Fibroblast of skin of scalp (primary cell): ENCODE measurements at places on chromosomes 5 and 9.

DNA sequence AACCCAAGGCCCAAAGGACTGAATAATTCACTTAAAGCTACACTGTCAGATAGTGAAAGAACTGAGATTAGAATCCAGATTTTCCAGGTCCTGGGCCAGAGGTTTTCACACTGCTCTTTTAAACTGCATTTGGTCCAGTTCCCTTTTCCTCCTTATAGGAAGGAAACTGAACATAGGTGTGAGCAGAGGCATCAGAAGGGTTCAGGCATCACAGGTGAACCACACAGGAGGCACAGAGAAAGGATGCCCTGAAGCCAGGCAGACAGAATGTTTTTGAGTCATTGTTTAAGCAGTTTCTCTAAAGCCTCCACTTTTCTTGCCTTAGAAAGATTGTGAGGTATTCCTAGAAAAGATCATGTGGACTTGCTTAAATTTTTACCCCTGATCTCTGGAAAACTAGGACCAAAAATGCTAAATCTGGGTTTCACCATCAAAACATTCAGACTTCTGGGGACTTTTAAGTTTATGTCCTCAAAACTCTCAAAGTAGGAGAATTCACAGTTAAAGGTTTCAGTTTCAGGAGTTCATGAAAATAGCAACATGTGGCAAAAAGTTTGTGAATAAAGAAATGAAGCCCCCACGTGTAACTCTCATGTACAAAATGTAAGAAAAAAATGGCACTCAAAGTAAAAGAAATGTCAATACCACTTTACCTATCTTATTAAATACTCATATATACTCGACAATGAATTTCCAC lies 386.1 kb downstream of the NTRK2 start:
- DNase-seq, result no peak

DNA sequence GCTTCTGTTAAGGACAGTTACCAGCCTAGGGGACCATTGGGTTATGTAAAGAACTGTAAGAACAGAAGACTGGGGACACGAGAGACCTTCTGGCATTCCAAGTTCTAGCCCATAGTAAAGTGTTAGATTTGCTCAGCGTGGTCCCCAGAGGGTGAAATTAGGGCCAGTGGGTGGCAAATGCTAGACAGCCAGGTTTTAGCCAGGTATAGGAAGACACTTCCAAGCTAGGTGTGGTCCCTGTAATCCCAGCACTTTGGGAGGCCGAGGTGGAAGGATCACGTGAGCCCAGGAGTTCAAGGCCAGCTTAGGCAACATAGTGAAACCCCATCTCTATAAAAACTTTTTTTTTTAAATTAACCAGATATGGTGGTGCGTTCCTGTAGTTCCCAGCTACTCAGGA lies 34.3 kb downstream of the ATPSCKMT start:
- no peak for DNase-seq

GRCh38 chr9:87518702-87519335 lies 21.2 kb downstream of the DAPK1 start:
- DNase-seq, result no peak

DNA sequence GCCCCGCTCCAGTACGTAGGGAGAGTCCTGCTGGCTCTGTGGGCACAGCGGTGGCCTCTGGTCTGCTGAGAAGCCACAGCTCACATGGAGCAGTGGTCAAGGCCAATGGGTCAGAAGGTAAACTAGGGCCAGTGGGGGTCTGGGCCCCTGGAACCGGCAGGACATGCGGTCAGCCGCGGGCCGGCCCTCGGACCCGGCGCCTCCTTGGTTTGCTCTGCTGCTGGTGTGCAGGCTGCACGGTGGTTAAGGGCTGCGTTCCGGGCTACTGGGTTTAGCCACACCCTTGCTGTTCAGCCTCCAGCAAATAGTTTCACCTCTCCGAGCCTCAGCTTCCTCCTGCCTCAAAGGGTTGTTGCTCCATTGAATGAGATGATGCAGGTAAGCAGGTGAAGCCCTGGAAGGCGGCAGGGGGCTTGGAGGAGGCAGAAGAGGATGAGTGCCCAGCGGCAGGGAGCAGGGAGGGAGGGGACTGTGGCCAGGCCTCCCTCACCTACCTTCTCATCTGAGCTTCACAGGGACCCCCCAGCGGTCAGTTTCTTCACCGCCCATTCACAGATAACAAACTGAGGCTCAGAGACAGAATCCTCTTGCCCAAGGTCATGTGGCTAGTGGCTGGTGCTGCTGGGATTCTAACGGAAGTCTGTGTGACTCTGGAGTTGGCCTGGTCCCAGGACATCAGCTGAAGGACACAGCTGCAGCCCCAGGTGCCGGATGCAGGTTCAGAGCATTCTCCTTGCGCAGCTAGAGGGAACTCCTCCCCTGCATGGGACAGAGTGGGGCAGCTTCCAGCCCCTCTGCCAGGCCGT lies 3.7 kb upstream of the COL5A1 start:
- DNase-seq, result no peak

DNA sequence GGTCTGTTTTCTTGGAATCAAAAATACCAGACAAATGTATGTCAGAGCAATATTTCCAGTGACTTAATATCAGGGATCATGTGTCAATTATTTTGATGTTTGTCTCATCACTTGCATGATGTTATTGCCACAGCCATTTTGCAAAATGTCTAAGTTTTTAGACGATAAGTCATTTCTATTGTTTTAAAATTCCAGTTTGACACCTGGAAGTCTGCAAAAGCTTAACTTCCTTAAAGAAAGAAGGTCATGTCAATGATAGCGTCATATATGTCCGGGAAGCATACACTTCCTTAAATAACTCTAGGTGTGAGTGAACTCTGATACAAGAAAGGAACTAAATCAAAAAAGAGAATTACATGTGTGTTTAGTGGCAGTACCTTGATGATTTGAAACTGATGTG lies 259.5 kb downstream of the EDIL3 start:
- no peak for DNase-seq

DNA sequence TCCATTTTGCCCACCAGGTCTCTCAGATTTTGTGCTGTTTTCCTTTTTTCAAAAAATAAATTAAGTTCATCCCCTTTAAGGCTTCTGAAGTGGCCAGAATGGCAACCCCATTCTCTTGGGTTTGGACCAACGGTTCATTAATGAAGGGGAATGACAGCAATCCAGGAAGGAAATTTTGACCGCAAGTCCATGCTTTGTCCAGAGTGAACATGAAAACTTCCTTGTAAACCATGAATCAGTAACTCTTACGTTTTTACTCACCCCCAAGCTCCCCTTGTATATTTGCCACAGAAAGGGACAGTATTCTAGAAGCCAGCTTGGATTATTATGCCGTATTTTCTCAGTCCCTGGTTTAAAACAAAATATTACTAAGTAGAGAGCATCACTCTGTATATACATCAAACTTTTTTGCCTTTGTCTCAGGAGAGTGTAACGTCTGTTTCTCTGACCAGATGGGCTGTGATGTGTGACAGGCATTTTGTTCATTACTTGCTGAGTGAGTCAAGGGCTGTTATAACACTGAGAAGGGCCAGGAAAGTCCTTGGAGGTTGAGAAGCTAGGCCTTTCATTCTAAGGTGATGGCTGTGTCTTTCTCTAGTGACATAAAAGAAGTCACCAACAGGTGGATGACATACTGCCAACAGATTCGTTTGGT lies 148.2 kb downstream of the SMARCA2 start:
- DNase-seq, result no peak

DNA sequence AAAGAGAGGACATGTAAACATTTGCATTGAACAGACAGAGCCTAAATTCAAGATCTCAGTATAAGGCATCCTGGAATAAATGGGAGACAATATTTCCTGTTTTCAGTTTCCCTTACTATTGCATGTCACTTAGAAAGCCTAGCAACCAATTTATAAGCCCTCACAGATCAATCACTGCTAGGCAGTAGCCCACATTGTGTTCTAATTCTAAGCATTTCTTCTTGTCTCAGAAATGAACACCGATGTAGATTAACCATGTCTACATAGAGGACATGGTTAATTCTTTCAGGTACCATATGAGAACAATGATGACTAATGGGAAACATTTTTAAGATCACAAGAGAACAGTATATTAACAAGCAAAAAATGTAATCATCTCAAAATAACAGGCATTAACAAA lies 79.6 kb upstream of the HMHB1 start:
- no peak for DNase-seq

GRCh38 chr5:86623785-86624483 lies 6.2 kb downstream of the COX7C start:
- no peak for DNase-seq

GRCh38 chr5:177498013-177498787 lies 796 bp upstream of the PDLIM7 start:
- DNase-seq, result no peak

- no peak for DNase-seq
Measured at GRCh38 chr5:68332556-68332955, 117.0 kb downstream of the PIK3R1 start.

GRCh38 chr9:125968714-125969374 lies 221.7 kb downstream of the PBX3 start:
- no peak for DNase-seq

GRCh38 chr5:77683171-77683732 lies 44.7 kb upstream of the OTP start:
- no peak for DNase-seq

DNA sequence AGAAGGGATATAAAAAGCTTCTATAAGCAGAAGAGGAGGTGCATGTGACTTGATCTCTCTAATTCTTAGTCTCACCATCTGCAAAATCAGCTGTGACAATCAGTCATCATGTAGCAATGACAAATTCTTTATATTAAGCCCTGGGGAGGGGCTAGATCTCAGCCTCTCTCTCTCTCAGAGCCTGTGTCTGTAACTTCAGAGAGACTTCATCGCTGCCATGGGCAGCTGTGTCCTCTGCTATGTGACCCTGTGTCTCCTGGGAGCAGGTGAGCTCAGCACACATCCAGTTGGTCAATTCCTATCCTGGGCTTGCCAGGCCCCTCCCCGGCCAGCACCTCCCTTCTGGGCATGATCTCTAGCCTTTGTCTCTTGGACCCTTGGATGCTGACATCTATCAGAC lies 109.6 kb downstream of the ANKRD18B start:
- DNase-seq, result no peak

GRCh38 chr5:10591159-10591558 lies 27.3 kb downstream of the ANKRD33B start:
- DNase-seq, result no peak

DNA sequence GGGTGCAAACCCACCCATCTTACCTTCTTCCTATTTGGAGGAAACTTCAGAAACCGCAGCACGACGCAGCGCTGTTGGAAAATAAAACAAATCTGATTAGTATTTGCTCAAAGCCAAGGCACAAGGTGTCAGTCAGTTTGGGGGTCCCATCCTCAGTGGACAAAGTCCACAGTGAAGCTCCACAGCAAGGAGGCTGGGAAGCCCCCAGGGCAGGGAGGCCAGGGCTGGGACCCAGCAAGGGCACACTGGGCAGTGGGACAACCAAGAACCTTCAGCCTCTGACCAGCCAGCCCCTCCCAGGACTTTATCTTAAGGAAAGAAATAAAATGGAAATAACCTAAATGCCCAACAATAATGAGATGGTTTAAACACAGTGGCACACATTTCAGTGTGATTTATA lies 11.3 kb downstream of the IPPK start:
- DNase-seq, result no peak

GRCh38 chr5:140365282-140365681 lies 5.3 kb downstream of the SLC4A9 start:
- DNase-seq, result no peak

DNA sequence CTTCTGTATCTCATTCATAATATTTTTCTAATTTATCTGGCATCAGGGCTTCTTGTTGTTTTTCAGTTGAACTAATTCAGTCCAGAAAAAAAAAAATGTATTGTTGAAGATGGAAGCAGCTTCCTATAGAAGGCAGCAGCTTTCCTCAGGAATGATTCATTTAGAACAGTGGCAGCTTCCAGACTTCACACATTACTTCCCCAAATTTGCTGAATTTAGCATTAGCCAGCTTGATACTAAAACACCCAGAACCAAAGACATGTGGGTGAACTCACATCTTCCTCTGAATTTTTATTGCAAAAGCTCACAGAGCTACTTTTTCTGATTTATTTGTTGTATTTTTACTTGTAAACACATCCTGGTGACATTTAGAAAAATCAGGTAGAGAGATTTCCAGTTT lies 53.8 kb downstream of the HCN1 start:
- no peak for DNase-seq

DNA sequence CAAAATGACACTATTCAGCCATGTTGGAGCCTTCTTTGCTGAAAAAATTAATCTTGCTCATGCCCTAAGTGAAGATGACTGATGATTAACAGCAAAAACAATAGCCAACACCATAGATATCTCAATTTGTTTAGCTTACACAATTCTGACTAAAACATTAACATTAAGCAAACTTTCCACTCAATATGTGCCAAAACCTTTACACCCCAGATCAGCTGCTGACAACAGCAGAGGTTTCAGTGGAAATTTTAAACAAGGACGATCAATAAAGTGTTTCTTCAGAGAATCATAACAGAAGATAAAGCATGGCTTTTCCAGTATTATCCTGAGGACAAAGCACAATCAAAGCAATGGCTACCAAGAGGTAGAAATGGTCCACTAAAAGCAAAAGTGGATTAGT lies 254.4 kb upstream of the GRAMD2B start:
- no peak for DNase-seq

- DNase-seq, result no peak
Measured at GRCh38 chr5:72020161-72020983, 86.9 kb upstream of the MAP1B start.

DNA sequence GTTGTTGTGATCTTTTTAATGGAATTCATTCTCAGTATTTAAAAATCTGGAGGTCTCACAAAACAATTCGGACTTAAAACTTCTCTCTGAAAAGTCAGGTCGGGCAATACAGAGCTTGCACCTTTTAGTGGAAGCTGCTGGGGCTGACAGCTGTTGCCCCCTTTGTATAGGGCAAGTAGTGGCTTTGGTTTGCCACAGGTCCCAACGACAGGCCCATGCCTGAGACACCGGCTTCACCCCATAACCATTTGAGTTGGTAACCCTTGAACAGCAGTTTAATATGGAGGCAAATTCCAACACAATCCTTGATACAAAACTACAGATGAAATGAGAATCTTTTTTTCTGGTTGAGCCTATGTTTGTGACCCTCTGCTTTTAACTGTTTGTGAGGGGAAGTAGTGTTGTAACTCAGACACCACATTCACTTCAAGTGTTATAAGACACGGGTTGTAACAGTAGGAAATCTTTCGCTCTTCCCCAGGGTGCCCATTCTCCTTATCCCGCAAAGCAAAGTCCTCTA lies 752 bp upstream of the GLRX start:
- no peak for DNase-seq

DNA sequence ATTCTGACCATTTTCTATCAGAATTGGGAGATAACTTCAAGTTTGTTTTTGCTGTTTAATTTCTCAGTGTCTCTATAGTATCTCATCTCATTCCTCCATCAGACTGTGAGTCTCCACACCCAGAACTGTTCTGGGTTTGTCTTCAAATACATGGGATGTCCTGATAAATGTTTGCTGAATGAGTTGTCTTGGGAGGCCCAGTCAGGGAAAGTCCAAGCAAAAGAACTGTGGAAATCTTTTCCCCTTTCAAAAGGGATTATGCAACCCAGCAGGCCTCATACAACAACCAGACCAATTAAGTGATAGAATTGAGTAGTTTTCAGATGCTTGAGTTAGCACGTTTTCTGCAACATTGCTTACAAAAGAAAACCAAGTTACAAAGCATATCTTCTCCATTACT lies 324.4 kb downstream of the BRINP1 start:
- no peak for DNase-seq
